NCI-H2081 (cell line): ENCODE measurements at places on chromosomes 4 and X.

GRCh38 chrX:14616836-14617235 is 87.5 kb downstream of the GLRA2 start:
- no peak for DNase-seq

GRCh38 chr4:113773014-113773413 is 11.5 kb upstream of the CAMK2D start:
- no peak for DNase-seq

DNA sequence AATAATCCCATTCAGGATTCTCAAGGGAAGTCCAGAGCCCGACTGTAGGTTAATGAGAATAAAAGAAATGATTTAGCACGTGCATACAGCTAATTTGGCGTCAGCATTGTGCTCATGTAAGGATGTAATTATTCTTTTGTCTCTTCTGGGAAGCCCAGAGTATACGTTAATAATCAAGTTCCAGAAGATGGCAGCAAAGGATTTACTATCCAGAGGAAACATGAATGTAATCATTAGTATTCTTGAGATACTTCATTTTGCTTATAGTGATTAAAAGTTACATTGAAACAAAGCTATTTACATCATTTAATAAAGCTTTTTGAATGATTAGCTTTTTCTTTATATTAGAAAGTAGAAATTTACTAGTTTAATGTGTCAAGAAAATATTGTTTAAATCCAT is 27.1 kb upstream of the MAP9 start:
- peak; percentile 77 for DNase-seq

- no peak for DNase-seq
Measured at GRCh38 chrX:112766774-112767173, 73.9 kb downstream of the AMOT start.

DNA sequence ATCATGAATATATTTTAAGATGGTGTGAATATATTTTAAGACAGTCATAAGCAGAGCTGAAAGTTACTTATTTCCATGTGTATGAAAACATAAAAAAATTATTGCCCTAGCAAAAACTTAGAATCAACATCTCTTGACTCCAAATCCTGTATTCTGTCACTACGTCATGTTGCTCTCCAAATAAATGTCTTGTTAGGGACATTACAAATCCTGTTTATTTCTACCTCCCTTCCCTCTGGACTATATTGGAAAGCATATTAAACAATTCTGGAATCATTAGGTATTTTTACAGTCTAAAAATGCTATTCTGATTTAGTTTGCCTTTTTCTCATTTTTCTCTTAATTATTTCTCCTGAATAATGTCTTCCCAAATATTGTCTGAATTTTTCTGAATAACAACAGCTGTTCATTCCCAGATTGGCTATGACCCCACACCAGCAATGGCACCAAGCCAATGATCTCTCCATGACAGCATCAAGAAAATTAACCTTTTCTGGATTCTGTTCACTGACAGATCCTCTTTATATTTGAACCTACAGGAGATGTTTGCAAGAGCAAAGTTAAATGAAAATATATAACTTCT is 523.1 kb downstream of the IQCM start:
- DNase-seq: no peak

DNA sequence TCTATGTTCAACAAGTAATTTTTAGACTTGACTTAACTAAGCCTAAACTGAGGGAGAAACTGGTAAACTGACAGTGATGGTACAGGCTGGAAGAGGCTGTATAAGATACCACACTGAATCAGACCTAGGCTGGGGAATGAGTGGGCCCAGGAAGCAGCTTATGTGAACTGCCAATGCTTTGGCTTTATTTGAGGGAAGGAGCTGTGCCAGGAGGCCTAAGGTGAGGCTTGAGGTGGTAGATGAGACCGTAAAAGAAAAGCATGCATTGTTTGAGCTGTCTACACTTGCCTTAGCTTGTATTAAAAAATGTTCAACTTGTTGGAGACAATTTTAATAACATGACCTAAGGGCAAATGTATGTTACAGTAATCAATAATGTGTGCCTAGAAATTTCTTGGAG is 96.2 kb downstream of the RS1 start:
- DNase-seq: no peak

GRCh38 chrX:73268463-73268862 is 53.8 kb upstream of the NAP1L2 start:
- DNase-seq: no peak

GRCh38 chr4:132266374-132266773 is 882.7 kb upstream of the PCDH10 start:
- no peak for DNase-seq

DNA sequence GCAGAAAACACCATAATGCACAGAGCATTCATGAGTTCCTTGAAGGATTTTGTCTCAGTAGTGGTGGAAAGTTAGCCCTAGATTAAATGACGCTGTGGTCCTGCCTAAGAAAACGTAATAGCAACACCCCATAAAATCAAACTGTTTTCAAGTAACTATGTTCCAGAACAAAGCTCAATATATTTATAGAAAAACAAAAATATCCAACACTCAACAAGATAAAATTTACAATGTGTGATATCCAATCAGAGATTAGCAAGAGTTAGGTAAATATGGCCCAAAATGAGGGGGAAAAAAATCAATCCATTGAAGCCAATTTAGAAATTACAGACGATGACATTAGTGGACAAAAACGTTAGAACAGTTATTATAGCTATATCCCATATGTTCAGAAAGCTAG is 9.9 kb upstream of the GAB1 start:
- DNase-seq: no peak

DNA sequence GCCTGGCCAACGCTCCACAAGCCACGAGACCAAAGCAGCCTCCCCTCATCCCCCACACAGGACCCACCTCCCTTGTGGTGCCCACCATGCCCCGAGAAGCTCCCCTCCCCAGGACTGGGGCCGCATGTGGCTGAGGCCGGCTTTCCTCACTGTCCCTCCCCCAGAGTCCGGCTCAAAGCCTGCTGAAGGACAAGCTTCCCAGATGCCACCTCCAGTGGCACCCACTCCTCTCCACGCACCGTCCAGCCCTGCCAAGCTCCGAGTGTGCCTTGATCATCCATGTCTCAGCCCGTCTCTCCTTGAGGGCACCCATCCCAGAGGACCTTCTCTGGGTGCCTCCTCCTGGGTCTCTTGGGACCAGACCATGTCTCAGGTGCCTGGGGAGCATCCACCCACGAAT is 58.8 kb upstream of the MXD4 start:
- DNase-seq: no peak

DNA sequence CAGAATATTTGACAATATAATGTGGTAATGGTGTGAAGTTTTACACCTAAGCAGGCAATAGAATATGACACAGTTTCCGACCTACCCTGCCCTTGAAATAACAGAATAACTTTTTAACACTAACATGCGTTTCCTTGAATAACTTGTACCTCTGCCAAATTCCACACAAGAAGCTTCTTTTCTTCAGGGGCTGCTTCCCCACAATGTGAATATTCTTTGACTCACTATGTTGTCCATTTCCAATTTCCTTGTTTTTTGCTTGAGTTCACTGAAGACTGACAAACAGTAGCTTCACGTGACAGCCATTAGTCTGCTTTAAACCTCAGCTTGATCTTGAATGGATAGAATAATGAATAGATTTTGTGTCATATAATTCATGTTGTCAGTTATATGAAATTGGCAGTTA is 14.3 kb downstream of the SHROOM3 start:
- no peak for DNase-seq

DNA sequence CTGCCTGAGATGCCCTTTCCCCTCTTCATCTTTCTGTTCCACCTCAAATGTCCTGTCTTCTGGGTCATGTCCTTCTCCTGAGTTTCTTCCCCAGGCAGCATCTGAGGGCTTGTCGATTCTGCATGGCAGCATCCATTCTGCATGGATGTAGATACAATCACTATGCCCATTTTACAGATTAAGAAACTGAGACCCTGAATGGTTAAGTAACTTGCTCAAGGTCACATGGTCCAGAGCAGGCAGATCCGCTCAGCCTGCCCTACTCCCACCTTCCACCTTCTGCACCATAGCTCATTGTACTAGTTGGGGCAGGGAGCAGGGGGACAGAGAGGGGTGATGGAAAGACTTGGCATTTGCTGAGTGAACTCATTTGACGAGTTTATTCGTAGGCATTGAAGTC is 32.0 kb downstream of the ZNF185 start:
- no peak for DNase-seq

DNA sequence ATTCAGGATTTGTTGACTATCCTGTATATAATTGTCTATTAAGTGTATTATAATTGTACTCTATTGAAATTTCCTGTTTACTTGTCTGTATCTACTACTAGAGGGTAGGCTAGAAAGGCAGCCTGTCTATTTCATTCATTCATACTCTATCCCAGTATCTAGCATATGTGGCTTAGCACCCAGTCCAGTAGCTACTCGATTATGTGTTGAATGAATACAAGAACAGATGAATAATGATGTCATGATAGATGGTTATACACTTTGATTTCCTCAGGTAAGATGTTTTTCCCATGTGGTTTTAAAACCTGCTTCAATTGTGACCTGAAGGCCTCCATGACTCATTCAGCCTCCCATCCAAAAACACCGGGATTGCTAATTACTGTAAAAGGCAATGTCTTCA is 68.0 kb downstream of the IL21 start:
- no peak for DNase-seq

DNA sequence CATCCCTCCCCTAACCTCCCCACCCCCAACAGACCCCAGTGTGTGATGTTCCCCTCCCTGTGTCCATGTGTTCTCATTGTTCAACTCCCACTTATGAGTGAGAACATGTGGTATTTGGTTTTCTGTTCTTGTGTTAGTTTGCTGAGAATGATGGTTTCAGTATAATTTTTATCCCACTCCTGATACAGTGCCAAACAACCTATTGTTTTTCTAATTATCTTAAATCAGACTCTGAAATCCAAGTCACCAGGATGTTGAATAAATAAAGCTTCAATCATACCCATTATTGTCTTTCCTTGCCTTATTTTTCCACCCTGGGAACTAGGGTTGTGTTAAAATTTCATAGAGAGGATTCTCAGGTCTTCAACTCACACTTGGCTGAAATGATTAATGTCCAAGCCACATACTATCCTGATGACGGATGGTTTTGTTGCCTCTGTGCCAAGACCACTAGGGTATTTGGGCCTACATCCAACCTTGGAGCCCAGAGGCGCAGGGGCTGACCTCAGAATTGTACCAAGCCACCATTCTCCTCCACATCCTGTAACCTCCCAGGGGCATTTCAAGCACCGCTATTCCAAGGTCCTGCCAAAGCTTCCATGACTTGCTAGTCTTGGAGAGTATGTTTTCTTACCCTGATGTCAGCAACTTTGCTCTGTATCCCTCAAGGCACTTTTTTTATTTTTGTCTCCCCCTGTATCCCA is 332.4 kb downstream of the ARHGAP24 start:
- DNase-seq: no peak

- no peak for DNase-seq
Measured at GRCh38 chr4:113322736-113323135, 273.3 kb downstream of the ANK2 start.

DNA sequence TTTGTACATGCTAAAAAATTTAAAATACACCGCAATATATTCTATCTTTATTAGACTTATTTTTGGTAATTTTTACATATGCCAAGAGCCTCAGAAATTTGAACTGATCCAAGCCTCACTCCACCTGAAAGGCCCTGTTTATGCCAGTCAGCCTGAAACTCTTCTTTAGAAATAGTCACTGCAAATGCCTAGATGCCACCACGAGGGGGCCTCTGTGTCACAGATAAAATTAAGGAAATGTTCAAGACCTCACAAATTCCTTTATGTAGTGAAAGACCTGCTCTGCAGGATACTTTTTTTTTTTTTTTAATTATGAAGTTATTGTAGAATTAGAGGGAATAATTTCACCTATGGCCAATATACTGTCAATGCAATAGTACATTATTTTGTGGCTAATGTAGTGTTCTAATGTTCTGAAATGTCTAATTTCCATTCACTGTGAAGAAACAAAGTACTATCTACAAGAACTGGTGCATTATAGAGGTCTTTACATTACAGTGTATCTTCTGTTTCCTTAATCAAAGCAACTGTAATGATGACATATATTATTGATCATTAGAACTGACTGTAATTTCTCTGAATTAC is 69.8 kb downstream of the DTHD1 start:
- DNase-seq: peak; percentile 54

DNA sequence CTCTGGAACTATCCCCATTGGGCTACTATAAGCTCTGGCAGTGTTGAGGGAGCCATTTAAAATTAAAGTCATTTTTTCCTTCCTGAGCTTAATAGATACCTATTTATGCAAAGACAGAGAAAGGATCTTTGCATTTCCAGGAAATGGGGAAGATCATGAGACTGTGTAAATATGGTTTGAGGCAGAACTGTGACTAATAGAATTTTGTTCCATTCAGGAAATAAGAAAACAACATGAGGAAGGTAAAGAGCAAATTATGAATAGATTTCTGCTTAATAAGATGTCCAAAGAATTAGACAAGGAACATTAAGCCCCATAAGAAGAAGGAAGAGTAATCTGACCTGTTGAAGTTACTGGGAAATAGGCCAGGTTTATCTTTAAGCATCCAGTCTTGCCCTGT is 17.8 kb upstream of the TBC1D19 start:
- DNase-seq: no peak

GRCh38 chr4:149845743-149846142 is 30.1 kb upstream of the IQCM start:
- peak; percentile 84 for DNase-seq

DNA sequence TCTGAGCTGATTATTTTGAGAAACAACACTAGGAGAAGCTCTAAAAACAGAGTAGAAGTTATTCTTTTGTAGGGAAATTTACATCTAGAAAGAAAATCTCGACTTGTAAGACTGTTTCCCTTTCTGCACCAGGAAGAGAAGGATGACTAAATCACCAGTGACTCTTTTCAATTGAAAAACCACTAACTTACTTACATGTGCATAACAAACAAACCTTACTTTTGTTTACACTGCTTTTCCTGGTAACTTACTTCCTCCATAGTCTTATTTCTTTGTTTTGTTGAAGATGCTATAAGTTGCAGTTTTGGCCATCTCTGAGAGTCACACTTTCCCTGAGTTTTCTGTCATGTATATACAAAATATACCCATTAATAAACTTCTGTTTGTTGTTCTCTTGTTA is 293.6 kb upstream of the FAT4 start:
- no peak for DNase-seq

DNA sequence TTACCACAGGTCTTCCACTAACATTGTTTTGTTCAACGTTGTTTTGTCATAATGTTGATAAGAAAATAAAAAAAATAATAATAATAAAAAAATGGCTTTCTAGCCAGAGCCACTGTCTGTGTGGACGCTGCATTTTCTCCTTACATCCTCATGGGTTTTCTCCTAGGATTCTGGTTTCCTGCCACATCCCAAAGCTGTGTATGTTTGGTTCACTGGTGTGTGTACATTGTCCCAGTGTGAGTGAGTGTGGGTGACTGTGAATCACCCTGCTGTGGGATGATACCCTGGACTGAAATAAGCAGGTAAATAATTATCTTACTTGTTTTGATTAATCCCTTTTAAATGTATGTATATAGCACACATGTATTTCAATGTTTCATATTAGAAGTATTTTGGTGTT is 2154.4 kb upstream of the AGA start:
- no peak for DNase-seq

DNA sequence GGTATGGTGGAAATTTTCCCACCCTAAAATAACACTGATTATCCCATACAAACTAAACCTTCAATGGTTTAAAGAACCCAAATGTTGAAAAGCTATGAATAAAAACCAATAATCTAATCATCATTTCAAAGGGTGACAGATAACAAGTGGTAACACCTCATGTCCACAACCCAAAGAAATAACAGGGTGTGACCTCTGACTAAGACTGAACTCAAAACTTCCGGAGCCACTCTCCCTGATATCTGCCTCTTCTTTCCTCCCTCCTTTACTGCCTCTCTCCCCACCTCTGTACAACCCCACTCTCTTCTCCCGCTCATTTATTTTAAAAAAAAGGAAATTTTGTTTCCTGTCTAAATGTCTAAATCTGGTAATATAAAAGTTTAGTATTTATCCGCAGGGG is 11.5 kb downstream of the FBXW7 start:
- DNase-seq: no peak
